ENCODE measurements at places on chromosomes 6 and 20. TPM values are rescaled to one million over a fixed set of nuclear protein-coding genes. Genes with fewer than 3 reads are reported as not detected.

DNA sequence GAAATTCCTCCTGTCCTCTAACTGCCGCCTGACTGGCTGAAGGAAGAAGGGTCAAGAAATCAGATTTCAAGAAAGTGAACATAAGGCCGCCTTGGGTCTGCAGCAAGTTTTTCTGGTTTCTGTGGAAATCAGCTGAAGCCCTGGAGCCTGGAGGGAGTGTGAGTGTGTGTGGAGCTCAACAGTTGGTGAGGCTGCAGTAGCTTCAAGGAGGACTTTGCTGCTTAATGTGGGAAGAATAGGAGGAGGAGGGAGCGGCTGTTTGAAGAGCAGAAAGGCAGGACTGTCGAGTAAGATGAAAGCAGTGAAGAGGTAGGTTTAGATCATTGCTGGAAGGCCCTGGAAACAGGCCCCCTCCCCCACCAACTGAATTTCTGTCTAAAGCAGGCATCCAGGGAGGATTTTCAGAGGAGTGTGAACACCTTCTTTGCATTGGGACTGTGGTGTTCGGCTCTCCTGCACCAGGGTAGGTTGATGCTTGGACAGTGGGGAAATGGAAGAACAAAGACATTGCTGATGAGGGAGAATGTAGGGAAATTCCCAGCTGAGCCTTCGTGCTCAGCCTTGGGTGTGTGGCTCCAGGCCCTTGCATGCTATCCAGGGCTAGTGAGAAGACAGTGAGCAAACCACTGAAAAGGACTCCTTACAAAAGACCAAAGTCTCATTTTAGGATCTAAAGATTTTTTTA, 79.5 kb upstream of the VSTM2L start:
- no peak for DNase-seq

GRCh38 chr20:48156521-48156920, 371.2 kb upstream of the SULF2 start:
- DNase-seq, result no peak

GRCh38 chr20:10655720-10656669, 17.8 kb downstream of the JAG1 start:
- no peak for DNase-seq

DNA sequence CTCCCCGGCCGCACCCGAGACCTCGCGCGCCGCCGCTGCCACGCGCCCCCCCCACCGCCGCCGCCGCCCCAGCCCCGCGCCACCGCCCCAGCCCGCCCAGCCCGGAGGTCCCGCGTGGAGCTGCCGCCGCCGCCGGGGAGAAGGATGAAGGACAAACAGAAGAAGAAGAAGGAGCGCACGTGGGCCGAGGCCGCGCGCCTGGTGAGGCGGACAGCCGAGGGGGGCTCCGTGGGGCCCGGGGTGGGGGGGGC, 426 bp downstream of the ASXL1 start:
- DNase-seq, result no peak

GRCh38 chr6:128251445-128252340, 268.7 kb downstream of the PTPRK start:
- DNase-seq, result no peak

DNA sequence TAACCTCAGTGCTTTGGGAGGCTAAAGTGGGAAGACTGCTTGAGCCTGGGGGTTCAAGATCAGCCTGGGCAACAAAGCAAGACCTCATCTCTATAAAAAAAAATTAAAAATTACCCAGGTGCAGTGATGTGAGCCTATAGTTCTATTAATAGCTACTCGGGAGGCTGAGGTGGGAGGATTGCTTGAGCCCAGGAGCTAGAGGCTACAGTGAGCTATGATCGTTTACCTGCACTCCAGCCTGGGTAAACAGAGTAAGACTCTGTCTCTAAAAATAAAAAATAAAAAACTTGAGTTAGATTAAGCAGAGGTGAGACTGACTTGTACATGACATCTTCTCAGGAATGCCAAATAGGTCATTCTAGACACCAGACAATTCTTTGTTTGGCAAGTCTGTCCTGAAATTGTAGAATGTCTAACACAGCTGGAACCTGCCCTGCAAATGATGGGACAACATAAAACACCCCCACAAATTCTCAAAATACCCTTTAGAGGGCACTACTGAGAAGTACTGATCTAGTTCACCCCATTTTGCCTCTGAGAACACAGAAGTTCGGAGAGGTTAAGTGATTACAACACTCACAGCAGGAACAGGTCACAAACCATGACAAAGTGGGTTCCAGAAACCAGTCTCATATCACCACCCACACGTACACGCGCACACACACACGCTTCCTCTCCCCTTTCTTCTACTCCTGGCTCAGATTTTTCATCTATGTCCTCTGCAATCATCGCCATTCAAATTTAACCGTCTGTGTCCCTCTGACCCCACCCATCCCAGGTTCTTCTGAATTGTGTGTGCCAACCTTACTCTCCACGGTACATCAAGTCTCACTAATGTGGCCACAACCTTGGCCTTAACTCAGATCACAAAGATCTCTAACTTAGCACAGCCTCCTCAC, 38.3 kb downstream of the ARHGAP18 start:
- DNase-seq, result peak; percentile 63

DNA sequence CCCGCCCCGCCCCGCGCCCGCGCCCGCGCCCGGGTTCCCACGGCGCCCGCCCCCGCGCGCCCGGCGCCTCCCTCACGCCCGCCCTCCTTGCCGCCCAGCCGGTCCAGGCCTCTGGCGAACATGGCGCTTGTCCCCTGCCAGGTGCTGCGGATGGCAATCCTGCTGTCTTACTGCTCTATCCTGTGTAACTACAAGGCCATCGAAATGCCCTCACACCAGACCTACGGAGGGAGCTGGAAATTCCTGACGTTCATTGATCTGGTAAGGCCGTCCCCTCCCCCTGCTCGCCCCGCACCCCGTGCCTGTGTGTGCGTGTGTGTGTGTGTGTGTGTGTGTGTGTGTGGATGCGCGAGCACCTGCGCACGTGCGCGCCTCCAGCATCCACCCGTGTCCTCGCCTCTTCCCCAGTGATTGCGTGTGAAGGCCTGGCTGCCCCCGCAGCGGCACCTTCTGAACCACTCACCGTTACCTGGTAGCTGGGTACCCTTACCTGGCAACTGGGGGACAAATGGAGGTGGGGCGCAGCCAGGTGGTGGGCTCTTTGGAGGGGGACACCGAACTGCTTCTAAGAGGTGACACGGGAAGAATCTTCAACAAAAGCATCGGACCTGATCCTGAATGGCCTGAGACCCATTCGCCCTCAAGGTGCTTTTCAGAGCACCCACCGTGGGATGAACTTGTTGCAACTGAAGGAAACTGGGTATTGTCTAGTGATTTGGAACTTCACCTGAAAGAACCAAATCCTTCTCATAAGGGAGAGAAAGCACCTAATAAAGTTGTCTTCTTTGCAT, at the start of gene AIG1:
Gene AIG1 (plus strand): TSS at position 84 of the 791 bp plus-strand sequence. CDS start 37 bp downstream, at position 121.
- no peak for DNase-seq

- no peak for DNase-seq
Observed at GRCh38 chr6:108156180-108156937, 9.5 kb upstream of the NR2E1 start.

GRCh38 chr20:9134346-9134745, 65.5 kb downstream of the PLCB4 start:
- DNase-seq, result no peak

- no peak for DNase-seq
Observed at GRCh38 chr6:94570581-94570980, 1006.8 kb upstream of the MANEA start.

- DNase-seq, result no peak
Observed at GRCh38 chr6:91540902-91541301, 954.0 kb upstream of the MAP3K7 start.

GRCh38 chr20:564192-564591, 20.6 kb upstream of the CSNK2A1 start:
- no peak for DNase-seq

Gene ARMC12
- 5.9 TPM for total RNA-seq

Gene NXT1
- total RNA-seq, result 37.0 TPM

Gene CALHM6
- 13.9 TPM for total RNA-seq

Gene HFE
- 2.1 TPM for total RNA-seq

Gene COL21A1
- not detected for total RNA-seq

Gene MPIG6B
- total RNA-seq, result not detected

All from activated naive CD4-positive, alpha-beta T cell treated with anti-CD3 and anti-CD28 coated beads, Interleukin-2, amount 50 U/mL, for 72 hours (primary cell).